ENCODE measurements at places on chromosomes 11 and 22.

GRCh38 chr11:126152152-126152551, 59.3 kb downstream of the RPUSD4 start:
- DNase-seq, result no peak

DNA sequence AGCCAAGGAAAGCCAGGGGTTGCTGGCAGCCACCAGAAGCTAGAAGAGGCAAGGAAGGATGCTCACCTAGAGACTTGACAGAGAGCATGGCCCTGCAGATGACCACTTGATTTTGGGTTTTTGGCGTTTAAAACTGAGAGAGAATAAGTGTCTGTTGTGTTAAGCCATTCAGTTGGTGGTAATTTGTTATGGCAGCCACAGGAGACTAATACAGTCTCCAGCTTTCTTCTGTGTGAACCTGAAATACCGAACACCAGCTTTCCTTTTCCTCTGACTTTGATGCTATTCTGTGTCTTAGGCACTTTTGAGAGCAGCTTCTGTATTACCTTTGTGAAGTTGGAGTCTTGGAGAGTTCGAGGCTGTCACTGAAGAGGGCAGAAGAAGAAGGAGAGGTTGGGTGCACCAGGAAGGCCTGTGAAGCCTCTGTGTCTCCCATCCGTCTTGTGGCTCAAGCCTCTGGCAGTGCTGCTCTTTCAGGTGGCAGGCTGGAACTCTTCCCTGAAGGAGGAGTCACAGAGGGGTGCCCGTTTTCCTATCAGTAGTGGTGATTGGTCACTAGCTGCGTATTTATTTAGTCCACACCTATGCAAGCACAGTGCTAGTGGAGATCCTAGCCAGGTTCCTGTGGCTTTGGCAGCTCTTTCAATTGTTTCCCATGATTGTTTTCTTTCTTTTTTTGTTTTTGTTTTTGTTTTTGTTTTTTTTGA, 2.5 kb downstream of the TBC1D22A start:
- DNase-seq, result no peak

GRCh38 chr11:126375726-126376125, 20.2 kb downstream of the ST3GAL4 start:
- DNase-seq, result no peak

GRCh38 chr22:44047891-44048301, 23.8 kb downstream of the PARVB start:
- no peak for DNase-seq

DNA sequence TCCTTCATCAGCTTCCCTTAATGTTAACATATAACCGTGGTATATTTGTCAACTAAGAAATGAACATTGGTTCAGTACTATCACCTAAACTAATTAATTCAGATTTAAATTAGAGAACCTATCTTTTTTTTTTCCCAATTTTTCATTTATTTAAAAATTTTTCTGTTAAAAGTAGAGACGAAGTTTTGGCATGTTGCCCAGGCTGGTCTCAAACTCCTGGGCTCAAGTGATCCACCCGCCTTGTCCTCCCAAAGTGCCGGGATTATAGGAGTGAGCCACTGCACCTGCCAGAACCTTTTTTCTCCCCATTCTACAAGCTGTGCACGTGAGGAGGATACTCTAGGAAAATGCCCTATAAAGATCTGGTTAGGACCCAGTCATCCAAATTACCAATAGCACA, 3.6 kb downstream of the EI24 start:
- DNase-seq, result no peak

DNA sequence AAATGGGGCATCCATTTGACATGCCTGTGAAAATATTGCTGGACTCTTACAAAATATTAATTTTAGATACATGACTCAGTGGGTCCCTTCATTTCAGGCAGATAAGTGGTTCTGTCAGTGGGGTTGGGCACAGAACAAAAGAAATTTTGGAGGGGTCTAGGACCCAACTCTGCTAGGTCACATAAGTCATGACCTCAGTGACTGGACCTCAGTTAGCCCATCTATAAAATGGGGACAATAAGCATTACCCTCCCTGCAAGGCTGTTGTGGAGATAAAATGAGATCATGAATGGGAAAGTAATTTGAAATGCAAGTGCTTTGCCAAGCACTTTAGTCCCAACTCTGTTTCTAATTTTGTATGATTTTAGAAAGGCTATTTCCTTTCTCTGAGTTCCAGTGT, 23.8 kb downstream of the ADORA2A start:
- no peak for DNase-seq

GRCh38 chr11:9660886-9661285, 3.0 kb upstream of the SWAP70 start:
- DNase-seq, result no peak
